ENCODE measurements at places on chromosomes 3 and 15.

GRCh38 chr3:48684054-48684349, 1.7 kb downstream of the NCKIPSD start:
- DNase-seq: no peak

GRCh38 chr3:12178091-12178820, 19.5 kb upstream of the TIMP4 start:
- DNase-seq: no peak

DNA sequence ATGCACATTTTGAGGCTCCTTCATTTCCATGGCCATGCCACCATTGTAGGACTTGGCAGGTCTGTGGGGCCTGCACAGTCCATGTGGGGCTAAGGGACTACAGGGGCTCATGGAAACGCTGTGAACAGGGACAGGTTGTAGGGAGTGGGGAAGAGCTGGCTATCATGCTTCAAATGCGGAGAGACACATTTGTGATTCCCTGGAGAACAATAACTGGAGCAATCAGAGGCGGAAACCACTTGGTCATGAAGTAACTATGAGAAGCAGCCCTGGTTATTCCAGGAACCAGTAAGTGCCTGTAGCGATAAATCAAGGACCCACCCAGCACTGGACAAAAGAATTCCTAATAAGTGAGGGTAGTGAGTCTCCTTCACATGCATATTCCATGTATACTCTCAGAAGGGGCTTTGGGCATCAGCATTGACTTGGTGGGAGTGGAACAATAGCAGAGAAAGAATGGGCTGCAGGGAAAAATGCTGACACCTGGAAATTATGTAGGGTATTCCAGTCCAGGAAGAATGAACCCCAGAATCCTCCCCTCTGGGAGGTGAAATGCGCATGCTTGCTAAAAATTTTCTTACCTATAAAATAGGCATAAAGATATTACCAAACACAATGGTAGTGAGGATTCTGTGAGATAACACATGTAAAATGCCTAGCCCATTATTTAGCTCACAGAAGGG, 251.4 kb upstream of the ROPN1 start:
- DNase-seq: no peak

GRCh38 chr3:129404610-129405009, 23.8 kb downstream of the EFCAB12 start:
- no peak for DNase-seq

- no peak for DNase-seq
These were observed 9.9 kb downstream of the ITPR1 start for GRCh38 chr3:4503050-4503449.

Data from NCI-H2107 (cell line).